ENCODE measurements at places on chromosomes 3 and 15. TPM values are rescaled to one million over a fixed set of nuclear protein-coding genes. Genes with fewer than 3 reads are reported as not detected.

- peak; percentile 57 for DNase-seq
Measured at GRCh38 chr15:66789029-66790025, 87.3 kb downstream of the SMAD6 start.

DNA sequence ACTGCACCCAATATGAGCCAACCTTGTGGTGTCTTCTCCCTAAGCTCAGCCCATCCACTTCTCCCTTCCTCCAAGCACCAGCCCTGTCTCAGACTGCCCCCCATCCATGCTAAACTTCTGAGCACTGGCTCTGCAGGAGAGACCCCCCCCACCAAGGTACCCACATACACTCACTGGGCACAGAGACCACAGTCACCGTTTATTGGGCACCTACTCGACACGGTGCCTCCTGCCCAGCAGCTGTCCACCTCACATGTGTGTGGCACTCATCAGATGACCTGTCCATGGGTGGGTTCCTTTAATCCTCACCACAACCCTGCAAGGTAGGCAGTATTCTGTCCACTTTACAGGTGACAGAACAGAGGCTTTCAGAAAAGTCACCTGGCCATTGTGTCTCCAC is 22.3 kb upstream of the SFMBT1 start:
- no peak for DNase-seq

GRCh38 chr3:31543375-31543774 is 10.7 kb downstream of the STT3B start:
- DNase-seq, result no peak

The TM2D3 gene
- 34.3 TPM for total RNA-seq

The OR4F15 gene
- not detected for total RNA-seq

- no peak for DNase-seq
Measured at GRCh38 chr3:69562020-69562419, 176.1 kb upstream of the FRMD4B start.

The CASR gene
- total RNA-seq, result not detected

GRCh38 chr15:88738796-88739195 is 64.4 kb upstream of the ACAN start:
- DNase-seq, result no peak

GRCh38 chr3:140842984-140843649 is 98.5 kb upstream of the SLC25A36 start:
- no peak for DNase-seq

GRCh38 chr3:115628075-115628412 is 4.7 kb downstream of the GAP43 start:
- DNase-seq, result no peak

The MYEF2 gene
- 54.8 TPM for total RNA-seq

The SLC9C1 gene
- total RNA-seq, result 0.09 TPM

GRCh38 chr3:71601811-71602210 is 18.3 kb upstream of the FOXP1 start:
- DNase-seq, result peak; percentile 32

DNA sequence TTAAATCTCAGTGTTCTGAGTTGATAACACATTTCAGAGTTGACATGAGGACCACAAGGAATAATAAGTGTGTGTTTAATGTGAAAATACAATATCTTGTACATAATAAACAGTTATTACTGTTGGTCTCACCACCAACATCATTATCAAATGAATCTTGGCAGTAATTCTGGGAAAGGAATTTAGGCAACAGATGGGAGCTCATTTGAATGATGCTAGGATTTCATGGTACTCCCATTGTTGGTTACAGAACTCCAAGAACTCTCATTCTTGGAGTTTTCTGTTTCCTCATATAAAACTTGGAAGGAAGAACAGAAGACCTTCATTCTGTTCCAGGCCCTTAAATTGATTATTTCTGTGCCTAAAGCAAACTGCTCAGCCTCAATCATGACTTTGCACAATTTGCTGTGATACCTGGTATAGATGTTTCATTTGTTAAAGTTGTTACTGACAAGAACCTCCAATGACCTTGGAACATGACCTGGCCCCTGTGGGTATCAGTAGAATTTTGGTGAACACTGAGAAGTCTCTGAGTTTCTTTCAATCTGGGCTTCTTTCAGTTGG is 385.8 kb downstream of the LPP start:
- no peak for DNase-seq

The RPUSD2 gene
- total RNA-seq, result 10.6 TPM

DNA sequence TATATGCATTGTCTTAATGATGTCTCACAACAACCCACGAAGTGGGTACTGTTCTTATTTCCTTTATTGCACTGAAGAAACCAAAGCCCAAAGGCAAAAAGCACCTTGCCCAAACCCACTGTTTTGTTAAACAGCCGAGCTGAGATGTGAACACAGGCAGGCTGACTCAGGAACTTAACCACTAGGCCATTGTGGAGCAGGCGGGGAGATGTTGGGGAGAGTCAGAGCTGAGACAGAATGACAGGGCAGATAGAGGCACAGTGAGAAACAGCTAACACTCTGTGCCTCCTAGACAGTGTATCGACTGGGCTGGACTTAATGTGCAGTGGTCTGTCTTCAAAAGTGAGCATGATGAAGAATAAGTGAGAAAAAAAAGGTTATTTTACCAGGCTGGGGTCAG is 56.5 kb downstream of the RPLP1 start:
- no peak for DNase-seq

The PDCD7 gene
- total RNA-seq, result 26.6 TPM

GRCh38 chr15:59940928-59941327 is 63.2 kb upstream of the FOXB1 start:
- no peak for DNase-seq

The PROS1 gene
- 5.2 TPM for total RNA-seq

GRCh38 chr3:126417981-126418530 is 23.3 kb downstream of the CFAP100 start:
- no peak for DNase-seq

GRCh38 chr3:158103081-158103886 is 2.9 kb downstream of the SHOX2 start:
- DNase-seq, result no peak

The SAMMSON gene
- not detected for total RNA-seq
